Hepatocyte (in vitro differentiated cells): ENCODE measurements at places on chromosomes 3 and 15. TPM values are rescaled to one million over a fixed set of nuclear protein-coding genes. Genes with fewer than 3 reads are reported as not detected.

Gene CLDN16
- total RNA-seq = 0.77 and 1.3 TPM in 2 replicates

GRCh38 chr3:32220006-32220405, 18.5 kb upstream of the CMTM8 start:
- no peak for DNase-seq

Gene CKMT1A
- total RNA-seq = 3.3 and 7.7 TPM in 2 replicates

Gene ATG7
- total RNA-seq = 20.8 and 38.6 TPM in 2 replicates

DNA sequence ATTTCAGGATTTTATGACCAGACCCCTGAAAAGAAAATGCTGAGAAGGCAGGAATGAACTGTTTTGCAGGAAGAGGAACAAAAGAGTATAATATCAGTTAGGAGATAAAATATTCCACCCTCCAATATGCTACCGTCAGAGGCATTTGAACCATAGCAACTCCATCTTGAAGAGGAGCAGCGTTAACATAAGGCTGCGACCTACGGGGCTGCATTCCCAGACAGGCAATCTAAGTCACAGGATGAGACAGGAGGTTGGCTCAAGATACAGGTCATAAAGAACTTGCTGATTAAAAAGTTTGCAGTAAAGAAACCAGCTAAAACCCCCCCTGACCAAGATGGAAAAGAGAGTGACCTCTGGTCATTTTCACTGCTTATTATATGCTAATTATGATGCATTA, 22.9 kb downstream of the CCDC39 start:
- DNase-seq = no peak

- peak; percentile 68 for DNase-seq
Measured at GRCh38 chr15:79339588-79340314, 28.8 kb downstream of the TMED3 start.

GRCh38 chr15:91311986-91312385, 211.9 kb downstream of the SV2B start:
- DNase-seq = no peak

DNA sequence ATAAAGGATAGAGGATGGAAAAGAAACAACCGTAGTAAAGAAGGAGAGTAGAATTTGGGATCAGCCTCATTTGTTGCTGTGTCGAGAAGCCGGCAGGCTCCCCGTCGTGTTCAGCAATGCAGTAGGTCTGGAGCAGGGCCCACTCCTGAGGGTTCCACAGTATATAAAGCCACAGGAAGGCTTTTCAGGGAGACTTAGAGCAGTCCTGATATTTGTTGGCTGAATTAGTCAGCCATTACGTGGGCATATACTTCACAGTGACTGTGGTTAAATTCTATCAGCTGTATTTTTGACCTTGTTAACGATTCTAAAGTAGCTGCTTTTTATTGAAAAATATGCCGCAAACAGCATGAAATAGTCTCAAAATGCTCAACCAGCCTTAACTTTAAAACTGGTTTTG, 149.5 kb downstream of the ITPR1 start:
- no peak for DNase-seq

Gene HDC
- 0.44 TPM in 1 of 2 replicates, not detected in the other for total RNA-seq

Gene HYKK
- 1.7 and 3.6 TPM in 2 replicates for total RNA-seq

Gene FOXL2
- not detected in 2 replicates for total RNA-seq

DNA sequence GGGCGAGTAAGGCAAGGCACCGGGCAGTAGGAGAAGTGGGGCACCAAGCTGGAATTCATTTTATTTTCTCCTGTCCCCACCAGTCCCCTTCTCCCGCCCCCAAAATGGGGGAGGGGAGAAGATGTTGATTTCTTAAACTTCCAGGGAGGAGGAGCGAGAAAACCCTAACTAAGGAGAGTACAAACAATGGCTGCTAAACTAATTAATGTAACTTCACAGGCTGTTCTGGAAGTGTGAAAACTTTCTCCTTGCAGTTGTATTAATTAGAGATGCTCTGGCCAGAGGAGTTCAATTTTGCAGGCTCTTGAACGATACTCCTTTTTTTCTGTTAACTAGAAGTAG, 11.5 kb downstream of the ZIC4 start:
- DNase-seq = no peak
